Activated naive CD4-positive, alpha-beta T cell treated with Interleukin-2 at 50 U/mL for 16 hours (primary cell): ENCODE measurements at places on chromosomes 6 and 20.

DNA sequence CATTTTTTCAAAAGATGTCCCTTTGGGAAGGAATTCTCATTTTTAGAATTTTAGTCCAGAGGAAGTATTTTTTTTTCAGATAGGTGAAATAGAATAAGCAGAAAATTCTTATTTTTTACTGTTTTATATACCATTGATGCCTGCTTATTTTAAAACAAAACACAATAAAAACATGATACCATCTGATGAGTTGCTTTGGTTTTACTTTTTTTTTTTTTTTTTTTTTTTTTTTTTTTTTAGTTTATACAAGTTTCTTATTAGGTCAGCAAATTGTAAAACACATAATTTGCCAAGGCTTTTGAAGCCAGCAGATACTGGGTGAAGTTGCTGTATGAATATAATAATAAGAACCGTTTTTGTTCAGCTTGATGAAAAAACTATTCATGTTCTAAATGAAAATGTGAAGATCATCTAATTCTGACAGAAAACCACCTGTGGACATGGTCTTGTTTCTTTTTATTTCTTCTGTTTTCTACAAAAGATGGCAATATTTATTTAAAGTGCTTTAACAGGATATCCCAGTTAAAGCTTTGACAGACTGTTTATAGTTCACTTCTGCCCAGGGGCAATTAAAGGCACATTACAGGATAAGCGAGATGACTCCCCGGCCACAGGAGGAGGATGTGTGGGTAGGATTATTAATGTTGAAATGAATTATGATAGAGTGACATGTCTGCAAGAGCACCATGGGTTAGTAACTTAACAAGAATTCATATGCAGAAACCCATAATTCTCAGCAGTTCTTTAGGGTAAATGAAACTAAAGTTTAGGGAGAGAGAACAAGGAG lies 31.1 kb downstream of the MYB start:
- DNase-seq: peak; percentile 11

GRCh38 chr20:59299945-59300332 lies 472 bp upstream of the EDN3 start:
- no peak for DNase-seq

DNA sequence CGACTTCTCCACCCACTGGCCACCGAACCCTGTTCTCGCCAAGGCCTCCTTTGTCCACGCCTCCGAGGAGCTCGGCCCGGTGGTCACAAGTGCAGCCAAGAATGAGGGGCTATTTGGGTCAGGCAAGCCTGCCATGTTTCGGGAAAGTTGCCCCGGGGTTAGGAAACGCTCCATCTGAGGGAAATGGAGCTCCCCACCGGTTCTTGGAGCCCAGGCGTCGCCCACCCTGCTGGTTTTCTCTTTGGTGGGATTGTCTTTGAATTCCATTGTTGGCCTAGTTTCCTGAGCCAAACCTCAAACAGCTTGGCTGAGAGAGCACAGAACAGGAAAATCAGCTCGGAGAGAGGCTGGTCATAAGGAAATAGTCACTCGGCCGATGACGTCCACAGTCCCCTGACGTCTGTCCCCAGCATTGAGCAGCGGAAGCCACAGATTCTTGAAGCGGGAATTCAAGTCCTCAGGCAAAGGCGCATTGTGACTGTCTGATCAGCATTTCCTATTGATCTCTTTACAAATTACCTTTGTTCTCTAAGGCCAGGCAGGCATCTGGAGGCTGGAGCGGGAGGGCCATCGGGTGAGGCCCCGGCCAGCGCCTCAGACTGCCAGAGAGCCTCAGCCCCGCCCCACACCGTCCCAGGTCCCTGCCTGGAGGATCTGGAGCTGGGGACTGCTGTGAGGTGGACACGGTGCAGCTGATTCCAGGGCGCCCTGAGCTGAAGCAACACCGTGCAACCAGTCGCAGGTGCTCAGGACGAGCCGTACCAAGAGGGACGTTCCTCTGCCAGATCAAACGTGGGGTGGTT lies 138.6 kb downstream of the DLL1 start:
- DNase-seq: no peak

DNA sequence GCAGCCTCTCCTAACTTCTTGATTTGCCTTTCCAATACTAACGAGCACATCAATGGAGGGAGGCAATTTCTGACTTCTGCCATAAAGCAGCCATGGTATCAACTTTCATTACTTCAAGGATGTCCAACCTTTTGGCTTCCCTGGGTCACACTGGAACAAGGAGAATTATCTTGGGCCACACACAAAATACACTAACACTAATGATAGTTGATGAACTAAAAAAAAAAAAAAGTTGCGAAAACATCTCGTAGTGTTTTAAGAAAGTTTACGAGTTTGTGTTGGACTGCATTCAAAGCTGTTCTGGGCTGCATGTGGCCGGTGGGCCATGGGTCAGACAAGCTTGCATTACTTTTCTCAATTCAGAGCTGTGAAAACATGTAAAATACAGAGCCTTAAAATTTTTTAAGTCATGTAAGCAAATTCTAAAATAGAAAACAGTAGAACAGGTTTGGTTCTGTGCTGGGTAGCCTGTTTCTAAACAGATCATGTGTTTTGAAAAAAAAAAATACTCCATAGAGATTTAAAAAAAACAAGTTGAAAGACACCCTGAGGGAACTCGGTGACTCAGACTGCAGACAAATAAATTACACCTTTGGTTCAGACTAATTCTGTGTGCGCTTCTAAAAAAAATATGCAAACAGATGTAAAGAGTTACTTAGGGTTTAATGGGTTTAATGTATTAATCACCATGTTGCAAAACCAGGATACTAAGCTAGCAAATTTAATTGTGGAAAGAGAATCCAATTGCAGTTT lies 43.6 kb upstream of the SLC22A23 start:
- no peak for DNase-seq

GRCh38 chr6:56046576-56046975 lies 171.2 kb upstream of the BMP5 start:
- DNase-seq: no peak

DNA sequence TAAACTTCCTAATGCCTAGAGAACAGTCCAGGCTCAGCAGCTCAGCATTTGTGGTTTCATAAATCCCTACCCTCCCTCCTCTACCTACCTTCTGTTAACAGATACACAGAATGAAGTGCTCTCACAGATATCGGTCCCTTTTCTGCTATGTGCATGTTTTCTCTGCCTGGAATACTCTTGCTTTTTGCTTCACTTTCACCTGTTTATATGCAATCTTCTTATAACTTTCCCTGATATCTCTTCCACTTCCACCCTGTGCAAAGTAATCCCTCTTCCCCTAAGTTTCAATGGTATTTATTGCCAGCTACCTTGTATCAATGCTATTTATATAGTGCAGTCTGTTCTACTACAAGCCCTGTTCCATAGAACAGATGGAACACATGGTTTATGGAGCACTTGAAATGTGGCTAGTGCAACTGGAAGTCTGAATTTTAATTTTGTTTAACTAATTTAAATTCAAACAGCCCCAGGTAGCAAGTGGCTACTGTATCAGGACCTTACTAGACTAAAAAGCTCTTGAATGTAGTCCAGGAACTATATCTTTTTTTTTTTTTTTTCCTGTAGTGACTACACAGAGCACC lies 3.1 kb upstream of the TAB2 start:
- DNase-seq: no peak

GRCh38 chr6:43287717-43288679 lies 10.1 kb upstream of the SLC22A7 start:
- no peak for DNase-seq

GRCh38 chr6:25726122-25726911 lies 28.2 kb upstream of the SLC17A4 start:
- no peak for DNase-seq

DNA sequence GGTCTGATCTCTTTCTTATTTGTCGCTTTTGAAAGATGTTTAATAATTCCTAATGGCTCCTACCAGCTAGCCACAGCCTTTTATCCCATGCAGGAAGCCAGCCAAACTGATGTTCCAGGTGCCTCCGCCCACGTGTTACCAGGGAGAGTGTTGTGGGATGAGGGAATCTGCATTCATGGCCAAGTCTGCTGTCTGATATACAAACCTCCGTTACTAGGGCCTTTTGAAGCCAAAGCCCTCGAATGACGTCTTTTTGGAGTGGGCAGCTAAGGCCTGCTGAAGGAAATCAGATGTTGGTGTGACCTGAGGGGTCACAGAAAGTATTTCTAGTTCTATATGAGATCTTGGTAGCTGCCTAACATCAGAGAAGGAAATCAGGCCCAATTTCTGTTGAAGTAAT lies 21.3 kb downstream of the STK35 start:
- DNase-seq: no peak

GRCh38 chr6:79946272-79947190 lies 822 bp downstream of the ELOVL4 start:
- peak; percentile 23 for DNase-seq

GRCh38 chr6:14703586-14703985 lies 542.3 kb upstream of the JARID2 start:
- no peak for DNase-seq

GRCh38 chr6:87251225-87251624 lies 71.2 kb upstream of the SMIM8 start:
- no peak for DNase-seq

DNA sequence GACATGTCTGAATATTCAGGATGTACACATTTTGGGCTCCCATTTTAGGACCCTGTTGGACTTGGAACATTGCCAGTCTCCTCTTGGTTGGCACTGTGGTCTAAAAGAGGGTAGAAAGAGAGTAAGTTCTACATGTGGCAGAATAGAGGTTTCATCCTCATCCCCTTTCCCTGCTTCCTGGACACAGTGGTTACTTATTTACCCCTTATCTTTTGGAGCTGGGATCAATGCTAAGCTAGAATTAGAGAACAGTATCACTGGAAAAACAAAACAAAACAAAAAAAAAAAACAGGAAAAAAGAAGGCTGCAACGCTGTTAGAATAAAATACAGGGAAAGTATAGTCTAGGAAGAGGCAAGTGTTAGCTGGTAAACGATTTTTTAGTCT lies 790.6 kb downstream of the MAFB start:
- no peak for DNase-seq

- no peak for DNase-seq
Observed at GRCh38 chr20:33693289-33693688, 7.1 kb upstream of the E2F1 start.

DNA sequence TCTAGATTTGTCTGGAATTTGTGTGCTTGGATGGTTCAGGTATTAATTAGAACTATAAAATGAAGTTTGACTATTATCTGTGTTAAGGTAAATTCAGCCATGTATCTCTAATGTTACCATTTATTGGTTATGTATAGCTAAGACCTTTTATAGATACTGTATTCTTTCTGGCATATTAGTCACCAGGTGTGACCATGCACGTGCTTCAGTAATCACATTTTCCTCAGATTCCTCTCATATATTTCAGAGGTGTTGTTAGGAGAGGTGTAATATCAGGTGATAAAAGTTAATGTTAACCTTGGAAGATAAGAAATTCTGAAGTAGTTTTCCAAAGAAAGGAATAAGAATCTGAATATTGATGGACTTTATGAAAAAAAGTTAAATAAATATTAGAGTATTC lies 194.5 kb upstream of the KHDRBS2 start:
- no peak for DNase-seq

DNA sequence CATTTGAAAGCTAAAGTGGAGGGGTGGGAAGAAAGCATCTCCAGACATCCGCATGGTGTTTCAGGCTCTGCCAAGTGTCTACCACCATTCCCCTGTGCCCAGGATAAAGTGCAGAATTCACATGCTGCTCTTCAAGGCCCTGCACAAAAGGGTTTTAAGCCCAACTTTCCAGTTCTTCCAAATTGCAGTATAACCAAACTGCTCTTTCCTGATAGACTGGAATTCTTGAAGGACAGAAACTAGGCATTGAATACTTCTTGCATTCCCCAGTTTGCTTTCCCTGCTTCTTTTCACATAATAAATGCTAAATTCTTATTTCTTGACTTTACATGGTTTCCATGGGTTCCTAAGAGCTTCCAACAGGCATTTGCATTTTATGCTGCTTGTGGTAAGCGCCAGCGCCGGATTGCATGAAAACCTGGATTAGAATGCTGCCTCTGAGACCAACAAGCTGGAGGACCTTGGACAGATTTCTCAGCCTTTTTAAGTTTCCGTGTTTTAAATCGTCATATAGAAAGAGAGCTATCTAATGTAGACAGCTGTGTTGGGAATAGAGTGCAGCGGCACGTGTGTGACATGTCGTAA lies 7.9 kb downstream of the SOX4 start:
- DNase-seq: no peak

GRCh38 chr20:62952968-62953838 lies 694 bp downstream of the SLC17A9 start:
- DNase-seq: no peak

GRCh38 chr6:119562168-119562567 lies 212.6 kb upstream of the MAN1A1 start:
- no peak for DNase-seq

- peak; percentile 66 for DNase-seq
Observed at GRCh38 chr20:2751878-2752566, 48.4 kb downstream of the CPXM1 start.

GRCh38 chr6:318243-318890 lies 26.1 kb downstream of the DUSP22 start:
- no peak for DNase-seq

GRCh38 chr20:6838181-6838826 lies 70.8 kb downstream of the BMP2 start:
- no peak for DNase-seq

DNA sequence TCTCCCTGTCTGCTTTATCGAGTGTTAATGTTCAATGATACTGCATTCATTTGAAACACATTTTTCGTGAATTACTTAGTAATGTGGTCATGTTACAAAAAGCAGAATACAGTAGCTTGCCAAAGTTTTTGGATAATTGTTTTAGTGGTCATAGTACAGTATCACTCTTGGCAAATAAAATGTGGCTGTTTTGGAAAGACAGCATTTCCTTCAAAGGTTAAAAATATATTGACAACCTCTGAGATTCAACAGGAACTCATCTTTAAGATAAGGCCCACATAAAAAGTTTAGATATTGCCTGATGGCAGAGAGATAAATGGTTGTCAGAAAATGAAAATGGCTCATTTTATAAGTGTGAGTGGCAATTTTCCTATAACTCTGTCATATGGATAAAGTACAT lies 297.7 kb upstream of the MAN1A1 start:
- DNase-seq: no peak

DNA sequence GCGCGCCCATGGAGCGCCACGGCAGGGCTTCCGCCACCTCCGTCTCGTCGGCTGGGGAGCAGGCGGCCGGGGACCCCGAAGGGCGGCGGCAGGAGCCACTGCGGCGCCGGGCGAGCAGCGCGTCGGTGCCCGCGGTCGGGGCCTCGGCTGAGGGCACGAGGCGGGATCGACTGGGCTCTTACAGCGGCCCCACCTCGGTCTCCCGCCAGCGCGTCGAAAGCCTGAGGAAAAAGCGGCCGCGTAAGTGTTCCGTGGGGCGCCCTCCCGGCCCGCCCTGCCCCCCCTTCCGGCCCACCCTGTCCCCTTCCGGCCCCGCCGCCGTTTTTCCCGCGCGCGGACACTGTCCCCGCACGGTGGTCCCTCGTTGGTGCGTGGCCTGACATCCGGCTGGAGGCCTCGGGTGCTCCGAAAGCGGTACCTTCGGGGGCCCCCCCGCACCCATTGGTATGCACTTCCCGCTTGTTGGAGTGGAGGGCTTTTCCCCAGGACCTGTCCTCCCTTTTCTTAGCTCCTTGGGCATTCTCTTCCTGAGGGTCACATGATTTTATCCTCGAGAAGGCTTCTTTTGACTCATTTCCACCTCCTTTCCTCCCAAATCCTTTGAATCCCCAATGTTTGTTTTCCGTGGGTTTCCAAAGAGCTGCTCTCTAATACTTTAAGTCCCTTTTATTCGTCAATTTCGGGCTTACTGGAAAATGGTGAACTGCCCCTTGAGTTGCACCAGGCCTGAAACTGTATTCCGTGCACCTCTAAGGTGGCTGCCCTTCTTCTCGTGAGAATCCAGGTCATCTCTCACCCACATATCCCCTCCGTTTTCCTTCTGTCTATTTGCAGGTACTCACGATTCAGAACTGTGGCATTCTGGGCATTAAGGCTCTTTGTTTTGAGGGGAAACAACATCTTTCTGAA lies 556 bp downstream of the PANK2 start:
- peak; percentile 36 for DNase-seq

- DNase-seq: no peak
Observed at GRCh38 chr20:61705386-61706258, 360.1 kb downstream of the TAF4 start.
